A673 (cell line): ENCODE measurements at places on chromosomes 5 and 9. TPM values are rescaled to one million over a fixed set of nuclear protein-coding genes. Genes with fewer than 3 reads are reported as not detected.

GRCh38 chr5:5422819-5423515, 490 bp downstream of the ICE1 start:
- no peak for DNase-seq

DNA sequence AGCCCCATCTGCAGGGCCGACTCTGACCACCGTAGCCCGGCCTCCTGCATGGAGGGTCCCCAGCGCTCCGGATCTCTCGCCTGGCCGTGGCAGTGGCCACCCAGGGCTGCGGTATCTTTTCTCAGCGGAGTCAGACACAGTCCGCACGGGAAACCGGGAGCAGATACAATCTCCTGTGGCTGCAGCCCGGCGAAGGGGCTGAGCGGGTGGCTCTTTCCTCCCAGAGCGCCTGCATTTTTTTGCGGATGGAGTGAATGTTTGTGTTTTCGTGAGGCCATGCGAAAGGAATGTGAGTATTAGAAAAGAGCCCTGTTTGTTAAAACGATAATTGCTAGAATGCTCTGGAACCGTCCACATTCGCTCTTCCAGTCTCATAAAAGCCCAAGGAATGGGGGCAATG, 53.4 kb upstream of the PTCH1 start:
- DNase-seq, result no peak

GRCh38 chr9:99486684-99487083, 264.6 kb downstream of the SEC61B start:
- DNase-seq, result no peak

DNA sequence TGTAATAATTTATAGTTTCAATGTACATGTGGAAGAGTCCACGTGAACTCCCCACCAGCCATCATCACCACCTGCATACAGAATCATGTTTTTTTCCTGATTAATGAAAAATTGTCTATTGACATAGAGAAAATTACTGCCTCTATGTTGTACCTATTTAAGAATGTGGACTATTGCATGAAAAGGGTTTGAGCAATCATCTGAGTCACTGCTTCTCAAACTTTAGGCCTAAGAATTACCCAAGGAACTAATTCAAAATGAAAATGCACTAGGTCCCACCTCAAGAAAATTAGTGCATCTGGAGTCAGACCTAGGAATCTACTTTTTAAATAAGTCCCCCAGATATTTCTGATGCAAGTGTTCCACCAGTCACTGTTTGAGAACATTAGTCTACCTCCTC, 709.3 kb downstream of the MAT2B start:
- no peak for DNase-seq

DNA sequence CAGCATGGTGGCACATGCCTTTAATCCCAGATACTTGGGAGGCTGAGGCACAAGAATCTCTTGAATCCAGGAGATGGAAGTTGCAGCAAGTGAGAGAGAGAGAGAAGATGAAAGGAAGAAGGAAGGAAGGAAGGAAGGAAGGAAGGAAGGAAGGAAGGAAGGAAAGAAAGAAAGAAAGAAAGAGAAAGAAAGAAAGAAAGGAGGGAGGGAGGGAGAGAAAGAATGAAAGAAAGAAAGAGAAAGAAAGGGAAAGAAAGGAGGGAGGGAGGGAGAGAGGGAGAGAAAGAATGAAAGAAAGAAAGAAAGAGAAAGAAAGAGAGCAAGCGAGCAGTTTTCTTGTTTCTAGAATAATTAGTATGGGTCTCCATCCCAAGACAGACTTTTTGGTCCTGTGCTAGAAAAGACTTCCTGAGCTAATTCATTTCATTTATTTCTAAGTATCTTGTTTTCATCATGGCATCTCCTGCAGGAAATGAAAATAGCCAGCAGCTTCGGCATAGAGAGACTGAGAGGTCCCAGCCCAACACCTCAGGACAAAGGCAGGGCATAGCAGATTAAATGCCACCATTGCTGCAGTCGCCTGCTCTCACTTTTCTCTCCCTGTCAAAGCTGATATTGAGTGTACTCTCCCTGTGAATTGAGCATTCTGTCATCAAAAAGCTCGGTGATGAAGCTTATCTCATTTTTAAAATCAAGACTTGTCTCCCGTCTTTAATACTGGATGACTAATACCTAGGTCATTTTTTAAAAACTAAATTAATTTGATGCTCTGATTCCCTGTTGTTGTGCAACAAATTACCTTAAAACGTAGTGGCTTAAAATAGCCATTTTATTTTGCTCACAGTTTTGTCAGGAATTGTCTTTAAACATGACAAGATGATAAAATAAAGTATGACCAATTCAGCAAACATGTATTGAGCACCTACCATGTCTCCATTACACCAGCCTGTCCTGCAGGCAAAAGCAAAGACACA, 91.8 kb upstream of the ADRA1B start:
- DNase-seq, result no peak

DNA sequence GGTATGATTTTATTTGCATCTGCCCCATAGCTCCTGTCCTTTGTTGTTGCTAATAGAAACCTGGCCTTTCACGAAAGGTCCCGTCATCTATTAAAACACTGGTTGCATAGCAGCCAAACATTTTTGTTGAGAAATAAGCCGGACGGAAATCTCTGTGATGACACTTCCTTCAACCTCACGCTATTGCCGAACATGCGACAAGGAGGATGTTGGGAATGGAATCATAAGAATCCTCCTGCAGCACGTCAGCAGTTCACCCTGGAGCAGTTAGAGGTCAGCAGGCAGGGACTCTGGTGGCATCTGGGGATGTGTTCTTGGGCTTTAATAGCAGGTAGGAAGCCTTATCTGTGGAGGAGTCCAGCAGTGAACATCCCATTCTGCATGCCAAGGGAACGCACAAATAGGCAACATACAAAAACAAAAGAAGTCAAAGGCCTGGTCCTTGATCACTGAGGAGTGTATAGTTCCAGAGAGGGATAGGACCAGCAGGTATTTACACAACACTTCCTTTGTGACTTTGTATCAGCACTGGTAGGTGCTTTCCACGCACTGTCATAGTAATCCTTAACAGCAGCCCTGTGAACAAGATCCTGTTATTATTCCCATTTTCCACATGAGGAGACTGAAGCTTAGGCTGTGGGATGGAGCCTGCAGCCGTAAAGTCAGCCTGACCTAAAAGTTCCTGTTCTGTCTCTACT, 33.4 kb downstream of the ARHGAP26 start:
- no peak for DNase-seq

DNA sequence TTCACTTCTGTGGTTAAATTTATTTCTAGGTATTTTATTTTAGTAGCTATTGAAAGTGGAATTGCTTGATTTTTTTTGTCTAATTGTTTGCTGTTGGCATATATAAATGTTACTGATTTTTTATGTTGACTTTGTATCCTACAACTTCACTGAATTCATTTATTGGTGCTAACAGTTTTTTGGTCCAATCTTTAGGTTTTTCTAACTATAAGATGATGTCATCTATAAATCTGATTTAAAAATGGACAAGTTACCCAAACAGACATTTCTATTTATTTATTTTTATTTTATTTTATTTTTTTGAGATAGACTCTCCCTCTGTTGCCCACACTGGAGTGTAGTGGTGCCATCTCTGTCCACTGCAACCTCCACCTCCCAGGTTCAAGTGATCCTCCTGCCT, 162.3 kb downstream of the COX7C start:
- DNase-seq, result no peak

MYOZ3 gene
- 2.4 and 2.7 TPM in 2 replicates for total RNA-seq

SARDH gene
- 0.37 and 1.0 TPM in 2 replicates for total RNA-seq

HAPLN1 gene
- total RNA-seq, result 0.32 and 1.2 TPM in 2 replicates

PCDHA11 gene
- 11.4 and 15.5 TPM in 2 replicates for total RNA-seq

PCDHB8 gene
- 7.7 and 8.5 TPM in 2 replicates for total RNA-seq
